ENCODE measurements at places on chromosomes 3 and 15. TPM values are rescaled to one million over a fixed set of nuclear protein-coding genes. Genes with fewer than 3 reads are reported as not detected.

DNA sequence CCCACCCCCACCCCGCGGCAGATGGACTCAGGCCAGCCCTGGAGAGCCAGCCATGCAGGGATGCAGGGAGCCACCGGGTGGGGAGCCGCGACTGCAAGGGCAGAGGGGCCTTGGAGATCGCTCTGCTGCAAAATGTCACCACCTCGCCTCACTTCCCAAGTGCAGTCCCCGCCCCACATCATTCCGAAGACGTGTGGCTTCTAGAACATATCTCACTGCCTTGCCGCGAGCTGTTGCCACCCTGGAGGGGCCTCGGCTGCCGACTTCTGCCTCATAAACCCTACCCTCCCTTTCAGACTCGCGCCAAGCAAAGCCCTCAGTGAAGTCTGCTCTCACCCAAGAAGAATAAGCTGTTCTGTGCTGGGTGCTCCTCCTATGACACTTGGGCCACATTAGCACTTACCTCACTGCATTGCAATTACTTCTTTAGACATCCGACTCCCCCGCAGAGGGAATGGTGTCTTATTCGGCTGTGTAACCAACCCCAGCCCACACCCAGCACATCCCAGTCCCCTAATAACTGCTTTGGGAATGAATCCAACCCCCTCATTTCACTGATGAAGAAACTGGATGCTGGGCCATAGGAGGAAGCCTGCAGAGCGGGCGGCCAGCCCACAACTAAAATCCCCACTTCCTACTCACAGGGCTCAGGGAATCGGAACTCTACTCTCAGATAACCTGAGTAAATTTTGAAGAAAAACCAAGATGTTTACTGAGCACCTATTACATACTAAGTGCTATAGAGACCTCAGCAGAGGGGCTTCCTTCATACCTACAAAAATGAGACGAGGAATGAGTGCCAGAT, 8.6 kb downstream of the TLE3 start:
- H3K27ac ChIP-seq, result no peak overlapping the region
- peaks cover 15% of the 10 kb centered on the region for H3K4me1 ChIP-seq
- no peak for DNase-seq

- no peaks in the 10 kb centered on the region for H3K36me3 ChIP-seq
- H3K27ac ChIP-seq, result peak overlapping the region; percentile 22
- no peak overlapping the region for H3K4me3 ChIP-seq
Measured at GRCh38 chr3:112136959-112137693, 4.1 kb upstream of the GCSAM start.

DNA sequence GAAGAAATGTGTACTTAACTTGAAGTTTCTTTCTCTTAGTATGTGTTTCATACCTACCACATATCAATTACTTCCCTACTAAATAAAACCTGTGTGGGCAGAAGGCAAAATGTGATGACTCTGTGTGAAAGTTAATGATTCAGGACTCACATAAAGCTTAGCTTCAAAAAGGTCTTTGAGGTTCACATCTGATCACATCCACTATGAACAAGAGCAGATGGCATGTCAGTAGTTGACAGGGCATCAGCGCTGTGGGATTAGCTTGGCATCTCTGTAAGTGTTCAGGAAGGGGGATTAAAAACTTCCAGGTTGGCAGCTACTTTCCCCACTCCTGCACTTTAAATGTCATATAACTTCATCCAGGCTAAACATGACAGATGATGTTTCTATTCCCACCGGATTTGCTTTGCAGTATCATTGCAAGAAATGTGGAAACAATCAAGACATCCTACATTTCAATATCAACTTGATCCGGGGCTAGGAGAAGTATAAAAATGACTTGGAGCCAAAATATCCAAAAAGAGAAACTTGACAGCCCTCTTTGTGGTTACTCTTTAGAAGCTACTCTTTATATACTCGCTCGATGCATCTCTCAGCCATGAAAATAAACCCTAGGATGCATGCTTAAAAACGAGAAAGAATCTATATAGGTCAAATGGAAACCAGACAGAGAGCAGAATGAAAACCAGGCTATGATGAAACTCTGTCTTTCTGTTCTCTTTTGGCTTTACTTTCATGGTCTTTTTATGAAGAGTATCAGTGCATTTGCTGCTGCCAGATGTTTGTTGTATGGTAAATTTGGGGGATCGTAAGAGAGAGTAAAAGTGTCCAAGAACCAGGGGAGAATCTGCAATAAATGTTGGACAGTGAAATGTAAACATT, 273.1 kb upstream of the ALCAM start:
- no peak for DNase-seq
- no peak overlapping the region for H3K4me3 ChIP-seq
- no peaks in the 10 kb centered on the region for H3K36me3 ChIP-seq
- no peak overlapping the region for H3K27ac ChIP-seq
- H3K27me3 ChIP-seq, result no peaks in the 10 kb centered on the region
- H3K4me1 ChIP-seq, result no peaks in the 10 kb centered on the region

- H3K4me3 ChIP-seq, result peak within 1 kb of the TSS; percentile 61
- no peak within 1 kb of the TSS for H3K27ac ChIP-seq
- H3K36me3 ChIP-seq, result no peaks in the 10 kb centered on the region
- H3K27me3 ChIP-seq, result peaks cover 51% of the 10 kb centered on the region
- no peak for DNase-seq
Measured at GRCh38 chr3:138946663-138947494, at the start of the genes FOXL2 and FOXL2NB. FOXL2 (minus strand) TSS chr3:138947137; CDS start chr3:138946722, 415 bp downstream. FOXL2NB (plus strand) TSS chr3:138947217; CDS start chr3:138947365, 148 bp downstream.

GRCh38 chr15:39102431-39102830, 478.4 kb upstream of the THBS1 start:
- no peak for DNase-seq
- H3K27ac ChIP-seq, result no peak overlapping the region
- no peak overlapping the region for H3K4me3 ChIP-seq
- no peaks in the 10 kb centered on the region for H3K36me3 ChIP-seq
- no peaks in the 10 kb centered on the region for H3K27me3 ChIP-seq
- H3K4me1 ChIP-seq, result no peaks in the 10 kb centered on the region

GRCh38 chr3:22349215-22349851, 598.3 kb upstream of the ZNF385D start:
- DNase-seq, result no peak
- H3K36me3 ChIP-seq, result no peaks in the 10 kb centered on the region
- no peak overlapping the region for H3K4me3 ChIP-seq
- no peak overlapping the region for H3K27ac ChIP-seq
- no peaks in the 10 kb centered on the region for H3K27me3 ChIP-seq

DNA sequence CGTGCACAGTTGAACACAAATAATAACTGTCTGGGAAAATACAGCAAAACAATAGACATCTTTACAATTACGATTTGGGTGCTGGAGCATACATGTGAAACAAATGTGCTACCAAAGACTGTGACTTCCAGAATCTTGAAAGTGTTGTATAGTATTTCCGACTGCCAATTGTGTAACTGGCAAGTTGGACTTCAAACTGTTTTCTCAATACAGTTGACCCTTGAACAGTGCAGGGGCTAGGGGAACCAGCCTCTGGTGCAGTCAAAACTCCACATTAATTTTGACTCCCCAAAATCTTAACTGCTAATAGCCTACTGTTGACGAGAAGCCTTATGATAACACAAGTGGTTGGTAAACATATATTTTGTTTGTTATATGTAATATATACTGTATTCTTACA, 904.2 kb downstream of the EPHA3 start:
- no peaks in the 10 kb centered on the region for H3K27me3 ChIP-seq
- peak overlapping the region; percentile 69 for H3K27ac ChIP-seq
- DNase-seq, result no peak
- peaks cover 4% of the 10 kb centered on the region for H3K36me3 ChIP-seq
- H3K4me3 ChIP-seq, result no peak overlapping the region
- H3K4me1 ChIP-seq, result peaks cover 43% of the 10 kb centered on the region

GRCh38 chr3:161854232-161854771, 357.7 kb downstream of the OTOL1 start:
- no peaks in the 10 kb centered on the region for H3K27me3 ChIP-seq
- no peak overlapping the region for H3K27ac ChIP-seq
- DNase-seq, result peak; percentile 26
- H3K4me3 ChIP-seq, result no peak overlapping the region
- no peaks in the 10 kb centered on the region for H3K36me3 ChIP-seq

GRCh38 chr3:155805802-155806618, at the start of gene C3orf33:
C3orf33 (minus strand) TSS chr3:155806278; CDS start chr3:155806252, 26 bp downstream.
- H3K4me3 ChIP-seq, result peak within 1 kb of the TSS; percentile 89
- DNase-seq, result peak; percentile 69
- H3K27me3 ChIP-seq, result no peaks in the 10 kb centered on the region
- no peaks in the 10 kb centered on the region for H3K4me1 ChIP-seq
- peak within 1 kb of the TSS; percentile 87 for H3K27ac ChIP-seq

- no peak overlapping the region for H3K27ac ChIP-seq
- no peak for DNase-seq
Measured at GRCh38 chr3:126927401-126927750, 55.5 kb upstream of the PLXNA1 start.

DNA sequence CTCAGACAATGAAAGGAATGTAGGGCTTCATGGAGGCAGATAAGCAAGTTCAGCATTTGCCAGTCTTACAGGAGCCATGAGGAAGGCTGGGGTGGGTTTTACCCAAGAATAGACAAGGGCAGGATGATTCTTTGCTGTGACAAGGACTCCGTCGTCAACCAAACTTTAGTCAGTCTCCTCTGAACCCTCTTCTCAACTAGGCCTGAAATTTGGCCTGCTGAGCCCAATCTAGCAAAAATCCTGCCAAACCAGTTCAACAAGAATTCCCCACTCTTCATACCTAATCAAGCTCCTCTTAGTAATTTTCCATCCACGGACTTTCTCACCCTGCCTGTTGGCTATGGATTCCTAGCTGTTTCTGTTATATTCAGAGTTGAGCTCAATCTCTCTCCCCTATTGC, 280.5 kb downstream of the TBL1XR1 start:
- no peaks in the 10 kb centered on the region for H3K4me1 ChIP-seq
- H3K27ac ChIP-seq, result no peak overlapping the region
- DNase-seq, result no peak
- no peaks in the 10 kb centered on the region for H3K27me3 ChIP-seq
- H3K36me3 ChIP-seq, result no peaks in the 10 kb centered on the region

GRCh38 chr3:153760948-153761347, 360.2 kb upstream of the ARHGEF26 start:
- no peaks in the 10 kb centered on the region for H3K27me3 ChIP-seq
- H3K4me3 ChIP-seq, result no peak overlapping the region
- peaks cover 10% of the 10 kb centered on the region for H3K4me1 ChIP-seq
- H3K27ac ChIP-seq, result no peak overlapping the region
- H3K36me3 ChIP-seq, result no peaks in the 10 kb centered on the region

DNA sequence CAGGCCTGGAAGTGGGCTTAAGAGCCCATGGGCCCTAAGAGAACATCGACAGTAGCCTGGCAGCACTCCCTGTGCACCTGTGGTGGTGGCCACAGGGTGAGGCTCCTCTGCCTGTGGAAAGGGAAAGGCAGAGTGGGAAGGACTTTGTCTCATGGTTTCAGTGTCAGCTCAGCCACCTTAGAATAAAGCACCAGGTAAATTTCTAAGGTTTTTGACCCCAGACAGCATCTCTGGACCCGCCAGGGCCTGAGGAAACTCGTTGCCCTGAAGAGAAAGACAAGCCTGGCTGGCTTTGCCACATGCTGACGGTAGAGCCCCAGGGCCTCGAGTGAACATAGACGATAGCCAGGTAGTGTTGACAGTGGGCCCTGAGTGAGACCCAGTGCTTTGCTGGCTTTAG, 22.1 kb downstream of the GOLGA6A start:
- H3K4me3 ChIP-seq, result no peak overlapping the region
- no peak for DNase-seq
- peaks cover 13% of the 10 kb centered on the region for H3K36me3 ChIP-seq
- H3K27ac ChIP-seq, result no peak overlapping the region
- H3K27me3 ChIP-seq, result peaks cover 14% of the 10 kb centered on the region

GRCh38 chr3:116216761-116217160, 228.5 kb downstream of the LSAMP start:
- H3K27ac ChIP-seq, result no peak overlapping the region
- H3K4me1 ChIP-seq, result no peaks in the 10 kb centered on the region
- H3K36me3 ChIP-seq, result no peaks in the 10 kb centered on the region
- no peak for DNase-seq
- no peak overlapping the region for H3K4me3 ChIP-seq
- H3K27me3 ChIP-seq, result peaks cover 43% of the 10 kb centered on the region

DNA sequence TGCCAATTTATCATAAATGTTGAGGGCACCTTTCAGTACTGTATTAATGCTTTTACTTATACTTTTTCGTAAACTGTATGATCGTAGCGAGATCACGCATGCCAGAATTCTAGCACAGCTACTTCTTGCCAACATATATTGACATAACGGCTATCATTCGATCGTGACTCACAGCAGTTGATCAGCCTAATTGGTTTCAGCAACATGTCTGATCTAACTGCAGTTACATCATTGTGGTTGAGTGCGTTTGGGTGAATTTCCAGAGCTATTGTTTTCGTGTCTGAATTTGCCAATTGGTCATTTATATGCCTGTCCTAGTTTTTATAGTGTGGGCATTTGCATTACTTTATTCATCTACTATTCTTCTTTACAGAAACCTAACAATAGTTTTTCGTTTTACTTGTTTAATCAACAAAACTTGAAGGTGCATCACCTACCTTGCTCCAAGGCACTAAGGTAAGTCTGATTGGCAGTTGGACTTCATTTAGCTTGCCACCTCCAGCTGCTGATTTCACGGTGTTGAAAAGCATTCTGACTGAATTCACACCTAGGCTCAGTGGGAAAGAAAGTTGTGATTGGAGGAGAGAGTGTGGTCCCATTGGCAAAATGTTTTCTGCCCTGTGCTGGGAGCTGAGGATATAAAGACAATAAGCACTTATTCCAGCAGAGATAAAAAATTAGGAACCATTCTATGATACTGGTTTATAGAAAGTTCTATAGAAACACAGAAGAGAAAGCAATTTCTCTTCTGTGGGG, 120.9 kb upstream of the RGMA start:
- H3K4me1 ChIP-seq, result peaks cover 15% of the 10 kb centered on the region
- H3K36me3 ChIP-seq, result no peaks in the 10 kb centered on the region
- no peak overlapping the region for H3K4me3 ChIP-seq
- peak; percentile 88 for DNase-seq

DNA sequence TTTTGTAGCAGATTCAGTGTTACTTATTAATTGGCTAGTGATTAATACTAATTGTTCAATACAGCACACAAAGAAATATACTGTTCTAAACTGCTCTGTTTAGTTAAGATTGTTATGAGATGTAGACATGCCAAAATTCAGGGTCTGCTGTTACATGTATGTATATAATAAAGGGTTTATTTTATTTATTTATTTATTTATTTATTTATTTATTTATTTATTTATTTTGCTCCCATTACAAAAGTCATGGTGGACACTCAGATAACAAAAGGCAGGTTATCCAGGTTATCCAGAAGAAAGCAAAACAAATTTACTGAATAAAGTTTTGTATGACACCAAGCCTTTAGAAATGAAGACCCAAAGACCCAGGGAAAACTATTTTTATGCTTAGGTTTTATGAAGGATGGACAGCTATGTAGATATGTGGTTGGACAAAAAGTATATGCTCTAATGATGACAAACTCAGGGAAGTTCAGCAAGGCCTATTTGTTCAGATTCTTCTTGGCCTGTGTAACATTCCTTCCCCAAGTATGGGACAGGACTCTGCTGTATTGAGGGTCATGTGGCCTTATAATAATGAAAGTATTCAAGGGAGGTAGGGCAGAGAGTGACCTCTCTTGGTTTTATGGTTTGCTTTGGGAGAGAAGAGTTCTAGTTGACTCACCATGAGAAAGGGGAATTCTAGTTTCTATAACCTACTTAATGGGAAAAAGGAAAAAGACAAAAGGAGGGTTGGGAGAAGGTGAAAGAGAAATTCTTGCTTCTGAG, 1056.8 kb downstream of the ROBO2 start:
- H3K36me3 ChIP-seq, result no peaks in the 10 kb centered on the region
- H3K4me1 ChIP-seq, result peaks cover 7% of the 10 kb centered on the region
- no peak overlapping the region for H3K4me3 ChIP-seq
- no peaks in the 10 kb centered on the region for H3K27me3 ChIP-seq
- H3K27ac ChIP-seq, result no peak overlapping the region

Gene RAF1
- 76.8 TPM for total RNA-seq

Gene TMCO5A
- total RNA-seq, result not detected

Gene SERP1
- total RNA-seq, result 227 TPM

Gene TICRR
- 8.5 TPM for total RNA-seq

Gene CACNA1D
- total RNA-seq, result 0.26 TPM

Gene AADACL2
- not detected for total RNA-seq

All from MCF 10A (cell line).